Bronchial epithelial cell (primary cell): ENCODE measurements at places on chromosomes 6 and 20. TPM values are rescaled to one million over a fixed set of nuclear protein-coding genes. Genes with fewer than 3 reads are reported as not detected.

CENPW gene
- total RNA-seq = 1.1 and 4.0 TPM in 2 replicates

LZTS3 gene
- total RNA-seq = 11.3 and 20.0 TPM in 2 replicates

HMGN3 gene
- total RNA-seq = 14.2 and 41.5 TPM in 2 replicates

FAM83D gene
- total RNA-seq = 2.6 and 5.1 TPM in 2 replicates

DNA sequence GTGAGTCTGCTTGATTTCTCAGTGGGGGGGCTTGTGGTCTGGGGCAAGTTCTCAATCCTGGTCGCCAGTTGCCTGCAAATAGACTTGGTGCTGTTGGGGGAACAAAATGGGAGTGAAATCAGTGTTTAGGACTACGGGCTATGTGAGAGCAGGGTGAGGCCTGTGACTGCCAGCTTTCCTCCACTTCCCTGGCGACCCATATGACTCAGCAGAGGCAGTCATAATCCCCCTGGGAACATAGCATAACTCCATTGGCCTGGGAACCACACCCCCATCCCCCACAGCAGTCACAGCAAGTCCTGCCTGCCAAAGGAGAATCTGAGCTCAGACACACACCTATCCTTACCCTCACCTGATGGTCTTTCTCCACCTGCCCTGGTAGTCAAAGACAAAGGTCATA, 387.9 kb downstream of the LMBRD1 start:
- no peak for DNase-seq

DNA sequence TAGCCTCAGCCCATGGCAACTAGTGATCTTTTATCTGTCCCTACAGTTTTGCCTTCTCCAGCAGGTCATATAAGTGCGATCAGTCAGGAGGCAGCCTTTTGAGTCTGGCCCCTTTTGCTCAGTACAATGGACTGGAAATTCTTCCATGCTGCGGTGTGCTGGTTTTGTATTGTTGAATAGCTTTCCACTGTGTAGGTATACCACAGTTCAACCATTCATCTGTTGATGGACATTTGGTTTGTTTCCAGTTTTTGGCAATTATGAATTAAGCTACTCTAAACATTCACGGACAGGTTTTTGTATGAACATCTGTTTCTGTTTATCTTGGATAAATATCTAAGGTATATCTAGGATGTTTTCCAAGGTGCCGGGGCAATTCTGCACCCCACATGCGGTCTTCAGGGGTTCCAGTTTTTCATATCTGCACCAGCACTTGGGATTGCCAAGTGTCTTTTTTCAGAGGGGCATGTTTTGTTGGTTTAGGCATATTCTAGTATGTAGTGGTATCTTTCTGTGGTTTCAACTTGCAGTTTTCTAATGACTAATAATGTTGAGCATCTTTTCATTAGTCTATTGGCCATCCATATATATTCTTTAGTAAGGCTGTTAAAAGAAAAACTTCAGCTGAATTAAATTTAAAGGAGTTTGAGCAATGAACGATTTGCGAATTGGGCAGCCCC, 141.0 kb downstream of the TFAP2C start:
- no peak for DNase-seq

- peak; percentile 28 for DNase-seq
These were observed 181.8 kb downstream of the HIVEP2 start for GRCh38 chr6:142763205-142763604.

DNA sequence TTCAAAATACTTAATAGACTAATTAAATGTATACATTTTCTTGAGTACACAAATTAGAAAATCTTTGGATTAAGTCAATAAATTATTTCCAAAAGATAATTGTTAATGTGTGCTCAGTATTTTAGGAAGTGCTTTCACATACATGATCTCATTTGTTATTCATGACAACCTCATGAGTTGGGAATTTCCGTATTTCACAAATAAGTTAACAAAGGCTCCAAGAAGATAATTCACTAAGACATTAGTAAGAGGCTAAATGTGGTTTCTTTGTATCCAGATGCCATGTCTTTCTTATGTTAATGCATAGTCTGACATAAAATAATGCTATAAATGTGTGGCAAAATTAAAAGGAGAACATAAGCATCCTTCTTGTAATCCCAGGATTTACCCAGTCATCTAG, 79.5 kb upstream of the TCF21 start:
- DNase-seq = peak; percentile 57

DNA sequence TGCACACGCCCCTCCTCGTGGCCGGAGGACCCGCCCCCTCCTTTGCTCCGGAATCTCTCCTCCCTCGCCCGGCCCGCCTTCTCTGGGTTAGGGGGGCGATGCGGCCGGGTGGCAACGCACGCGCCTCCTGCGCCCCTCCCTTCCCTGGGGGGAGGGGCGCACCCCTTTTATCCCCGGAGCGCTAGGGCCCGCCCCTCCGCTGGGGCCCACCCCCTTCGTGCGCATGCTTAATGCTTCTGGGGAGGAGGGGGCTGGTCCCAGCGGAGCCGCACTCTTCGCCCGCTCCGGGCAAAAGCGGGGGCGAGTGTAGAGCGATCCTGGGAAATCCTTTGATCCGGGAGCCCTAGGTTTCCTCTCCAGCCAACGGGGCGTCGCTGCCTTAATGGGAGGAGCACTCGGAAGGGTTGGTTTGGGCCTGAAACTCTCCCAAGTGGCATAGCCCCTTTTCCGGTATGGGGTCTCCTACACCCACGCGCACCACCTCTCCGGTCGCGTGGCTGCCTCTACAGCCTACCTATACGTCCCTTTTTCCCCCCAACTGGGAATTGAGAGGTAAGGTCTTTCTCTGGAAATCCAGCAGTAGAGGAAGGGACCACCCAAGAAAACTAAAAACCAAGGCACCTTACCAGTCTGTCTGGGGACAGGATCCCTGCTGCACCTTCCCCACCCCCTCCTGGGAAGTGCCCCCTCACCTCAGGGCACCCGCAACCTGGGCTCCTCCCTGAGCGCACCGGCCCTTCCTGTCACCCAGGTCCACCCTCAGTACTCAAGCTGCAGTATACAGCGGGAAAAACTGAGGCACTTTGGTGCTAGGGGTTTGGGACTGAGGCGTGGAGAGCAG, 2.1 kb downstream of the SOX12 start:
- peak; percentile 64 for DNase-seq

DNA sequence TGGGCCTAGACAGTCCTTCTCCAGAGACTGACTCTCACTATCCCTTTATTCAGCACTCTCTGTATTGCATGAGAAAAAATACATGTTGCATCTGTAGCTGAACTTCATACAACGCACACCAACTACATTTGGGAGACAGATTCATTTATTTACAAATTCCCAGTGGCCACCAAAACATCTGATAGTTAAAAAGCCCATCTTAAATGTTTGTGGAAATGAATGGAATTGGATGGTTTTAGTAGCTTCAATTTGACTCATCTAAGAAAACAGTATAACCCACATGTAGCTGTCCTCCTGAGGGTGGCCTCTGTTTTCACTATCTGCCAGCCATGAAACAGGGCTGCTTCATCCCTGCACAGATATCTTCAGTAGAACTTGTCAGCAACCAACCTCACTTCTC, 116.3 kb downstream of the PCSK2 start:
- no peak for DNase-seq

GRCh38 chr6:136782021-136782770, 10.1 kb downstream of the MAP3K5 start:
- DNase-seq = peak; percentile 85

DNA sequence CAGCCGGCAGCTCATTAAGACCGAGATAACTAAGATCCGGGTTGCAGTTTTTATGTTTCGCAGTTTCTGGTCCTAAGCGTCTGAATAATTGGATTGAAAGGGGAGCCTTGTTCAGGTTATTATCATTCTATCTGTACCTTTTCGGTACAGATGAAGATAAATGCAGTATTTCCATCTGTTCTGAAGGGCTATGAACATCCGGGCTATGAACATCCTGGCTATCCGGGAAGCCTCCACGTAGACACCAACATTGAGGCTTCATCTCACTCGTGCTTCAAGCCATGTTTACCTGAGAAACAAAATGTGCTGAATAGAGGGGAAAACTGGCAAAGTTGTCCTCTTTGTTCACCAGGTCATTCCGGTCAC, 399 bp upstream of the REPS1 start:
- DNase-seq = no peak

- no peak for DNase-seq
These were observed 577 bp downstream of the SASH1 start for GRCh38 chr6:148343047-148343782.
